Esophagus muscularis mucosa (tissue), 4 donors: ENCODE measurements at places on chromosomes 7 and 10. TPM values are rescaled to one million over a fixed set of nuclear protein-coding genes. Genes with fewer than 3 reads are reported as not detected.

DNA sequence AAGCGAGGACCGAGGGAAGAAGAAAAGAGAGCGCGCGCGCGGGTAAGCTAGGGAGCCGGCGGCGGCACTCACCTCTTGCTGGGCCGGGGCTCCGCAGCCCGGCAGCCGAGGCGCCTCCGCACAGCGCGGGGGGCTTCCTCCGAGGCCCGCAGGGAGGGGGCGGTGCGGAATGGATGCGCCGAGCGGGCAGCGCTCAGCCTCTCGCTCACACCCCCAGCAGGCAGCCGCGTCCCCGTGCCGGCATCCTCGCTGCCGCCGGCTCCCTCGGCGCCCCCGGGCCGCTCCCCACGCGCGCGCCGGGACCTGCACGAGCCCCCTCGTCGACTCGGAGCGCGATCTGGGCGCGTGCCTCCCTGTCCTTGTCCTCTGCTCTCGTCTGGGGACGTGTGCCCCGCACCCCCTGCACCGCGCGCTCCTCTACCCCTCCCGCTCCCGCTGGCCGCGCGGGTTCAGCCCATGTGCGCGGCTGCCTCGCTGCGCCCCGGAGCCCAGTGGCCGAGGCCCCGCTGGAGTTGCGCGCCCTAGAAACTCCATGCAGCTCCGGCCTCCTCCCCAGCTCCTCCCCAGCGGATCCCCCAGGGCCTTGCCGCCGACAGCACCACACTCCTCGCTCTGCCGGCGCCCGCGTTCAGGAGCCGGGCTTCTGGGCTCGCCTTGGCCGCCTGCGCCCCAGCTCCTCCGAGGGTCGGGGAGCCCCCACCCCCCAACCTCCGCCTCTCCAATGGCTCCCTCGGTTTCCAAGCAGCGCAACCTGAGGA lies 75.3 kb downstream of the CALN1 start:
- peaks cover 2% of the 10 kb centered on the region for H3K4me1 ChIP-seq
- H3K36me3 ChIP-seq: no peaks in the 10 kb centered on the region
- DNase-seq: peak; percentile 81
- no peak overlapping the region for H3K27ac ChIP-seq

GRCh38 chr10:88478256-88478655 lies 104.9 kb downstream of the RNLS start:
- no peak overlapping the region for H3K4me3 ChIP-seq
- H3K27me3 ChIP-seq: no peaks in the 10 kb centered on the region
- no peak overlapping the region for H3K27ac ChIP-seq
- peaks cover 24% of the 10 kb centered on the region for H3K4me1 ChIP-seq
- H3K36me3 ChIP-seq: no peaks in the 10 kb centered on the region

Gene CYP2C19
- not detected for total RNA-seq

DNA sequence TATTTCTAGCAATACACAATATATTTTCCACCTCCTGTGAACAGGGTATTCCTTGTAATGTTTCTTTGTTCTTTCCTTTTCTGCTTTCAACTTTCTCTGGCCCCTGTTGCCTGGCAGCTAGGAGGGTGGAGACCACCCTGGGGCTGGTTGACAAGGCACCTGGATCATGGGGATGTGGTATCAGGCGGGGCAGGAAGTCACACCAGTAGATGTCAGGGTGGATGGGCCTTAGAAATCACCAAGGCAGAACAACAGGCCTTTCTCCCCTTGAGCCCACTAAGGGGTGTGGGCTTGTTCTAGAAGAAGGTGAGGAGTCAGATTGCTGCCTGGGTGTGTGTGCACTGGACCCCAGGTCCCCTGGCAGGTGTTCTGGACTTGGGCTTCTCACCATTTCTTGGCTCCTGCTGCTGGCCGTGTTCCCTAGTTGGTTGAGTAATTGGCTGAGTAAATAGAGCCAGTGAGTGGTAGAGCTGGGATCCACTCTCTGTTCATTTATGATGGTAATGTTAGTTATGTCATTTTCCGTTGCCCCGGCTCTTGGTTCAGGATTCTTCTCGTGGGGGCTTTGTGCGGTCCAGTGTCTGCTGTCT lies 24.9 kb downstream of the ZNF783 start:
- H3K27me3 ChIP-seq: no peaks in the 10 kb centered on the region
- H3K4me3 ChIP-seq: no peak overlapping the region
- no peak overlapping the region for H3K27ac ChIP-seq
- peaks cover 20% of the 10 kb centered on the region for H3K4me1 ChIP-seq
- H3K36me3 ChIP-seq: peaks cover 39% of the 10 kb centered on the region
- no peak for DNase-seq

- no peaks in the 10 kb centered on the region for H3K27me3 ChIP-seq
- DNase-seq: no peak
- no peaks in the 10 kb centered on the region for H3K4me1 ChIP-seq
- H3K4me3 ChIP-seq: no peak overlapping the region
These were observed 8.2 kb upstream of the GALNTL5 start for GRCh38 chr7:151948039-151948438.

DNA sequence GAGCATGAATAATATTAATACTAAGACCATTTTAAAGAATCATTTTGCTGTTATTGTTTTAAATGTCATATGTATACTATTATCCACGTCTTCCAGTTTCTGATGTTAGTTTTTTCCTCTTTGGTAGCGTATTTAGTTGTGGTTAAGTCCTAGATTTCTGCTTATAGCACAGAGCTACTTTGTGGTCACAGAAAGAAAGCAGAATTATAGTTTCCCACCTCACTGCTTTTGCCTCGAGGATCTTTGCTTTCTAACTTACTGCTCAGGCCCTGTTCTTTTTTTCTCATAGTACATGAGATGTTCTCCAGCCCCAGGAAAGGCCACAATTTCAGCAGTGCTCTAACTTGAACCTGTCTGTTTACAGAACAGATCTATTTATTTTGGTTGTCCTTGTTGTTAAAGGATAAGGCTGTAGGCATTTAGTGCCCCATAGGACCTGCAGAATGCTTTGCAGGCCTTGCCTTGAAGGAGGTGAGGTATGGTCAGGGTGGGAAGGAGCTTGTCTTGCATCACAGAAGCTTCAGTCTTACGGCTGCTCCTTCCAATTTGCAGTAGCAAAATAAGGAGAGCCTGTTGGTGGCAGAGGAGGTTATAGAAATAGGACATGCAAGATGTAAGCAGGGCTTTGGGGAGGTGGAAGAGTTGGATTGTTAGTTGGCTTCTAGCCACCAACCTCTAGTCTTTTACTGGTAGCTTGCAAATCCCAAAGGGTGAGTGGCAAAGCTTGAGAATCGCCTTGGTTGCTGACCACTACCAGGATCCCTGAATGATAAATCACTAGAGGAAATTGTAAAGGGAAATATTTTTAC lies 129.1 kb downstream of the LRRC4 start:
- no peaks in the 10 kb centered on the region for H3K27me3 ChIP-seq
- no peak overlapping the region for H3K4me3 ChIP-seq
- no peak for DNase-seq
- no peaks in the 10 kb centered on the region for H3K4me1 ChIP-seq
- H3K27ac ChIP-seq: no peak overlapping the region
- peaks cover 4% of the 10 kb centered on the region for H3K36me3 ChIP-seq

GRCh38 chr10:120456143-120456625 lies 843 bp upstream of the PLPP4 start:
- H3K27ac ChIP-seq: no peak overlapping the region
- H3K4me1 ChIP-seq: peaks cover 21% of the 10 kb centered on the region
- peaks cover 14% of the 10 kb centered on the region for H3K27me3 ChIP-seq
- peak overlapping the region; percentile 54 for H3K4me3 ChIP-seq

DNA sequence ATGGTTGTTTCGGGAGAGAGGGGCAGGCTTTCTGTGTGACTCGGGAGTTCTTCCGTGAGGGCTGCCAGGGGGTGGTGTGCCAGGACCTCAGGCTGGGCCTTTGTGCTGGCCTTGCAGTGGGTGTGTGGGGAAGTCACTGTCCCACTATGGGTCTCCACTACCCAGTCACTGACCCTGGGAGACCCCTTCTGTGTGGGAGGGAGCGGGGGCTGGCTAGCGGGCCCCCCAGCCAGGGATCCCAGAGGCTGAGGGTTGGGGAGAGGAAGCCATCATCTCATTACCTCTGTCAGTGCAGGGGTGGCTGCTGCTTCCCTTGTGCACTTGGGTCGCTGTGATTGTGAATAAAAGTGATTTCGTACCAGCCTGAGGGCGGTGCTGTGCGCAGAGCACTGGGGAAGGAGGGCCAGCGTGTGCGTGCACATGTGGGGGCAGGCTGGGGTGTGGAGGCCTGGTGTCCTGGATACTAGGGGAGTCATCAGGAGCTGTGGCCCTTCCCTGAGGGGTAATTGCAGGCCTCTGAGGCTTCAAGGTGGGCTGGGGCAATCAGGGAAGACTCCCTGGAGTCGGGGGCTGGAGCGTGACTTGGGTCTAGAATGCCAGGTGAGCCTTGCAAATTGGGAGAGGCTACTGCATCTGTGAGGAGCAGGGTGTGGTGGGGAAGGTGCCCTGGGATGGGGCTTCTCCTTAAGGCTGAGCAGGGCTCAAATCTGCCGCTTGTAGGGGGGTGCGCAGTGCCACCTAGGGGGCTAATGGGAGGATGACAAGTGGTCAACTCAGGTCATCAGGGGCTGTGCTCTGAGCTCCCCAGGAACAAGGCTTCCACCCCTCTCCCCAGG lies 98.9 kb downstream of the NEURL1 start:
- H3K4me3 ChIP-seq: no peak overlapping the region
- DNase-seq: no peak
- peaks cover 9% of the 10 kb centered on the region for H3K4me1 ChIP-seq
- peaks cover 11% of the 10 kb centered on the region for H3K36me3 ChIP-seq
- H3K27ac ChIP-seq: no peak overlapping the region

DNA sequence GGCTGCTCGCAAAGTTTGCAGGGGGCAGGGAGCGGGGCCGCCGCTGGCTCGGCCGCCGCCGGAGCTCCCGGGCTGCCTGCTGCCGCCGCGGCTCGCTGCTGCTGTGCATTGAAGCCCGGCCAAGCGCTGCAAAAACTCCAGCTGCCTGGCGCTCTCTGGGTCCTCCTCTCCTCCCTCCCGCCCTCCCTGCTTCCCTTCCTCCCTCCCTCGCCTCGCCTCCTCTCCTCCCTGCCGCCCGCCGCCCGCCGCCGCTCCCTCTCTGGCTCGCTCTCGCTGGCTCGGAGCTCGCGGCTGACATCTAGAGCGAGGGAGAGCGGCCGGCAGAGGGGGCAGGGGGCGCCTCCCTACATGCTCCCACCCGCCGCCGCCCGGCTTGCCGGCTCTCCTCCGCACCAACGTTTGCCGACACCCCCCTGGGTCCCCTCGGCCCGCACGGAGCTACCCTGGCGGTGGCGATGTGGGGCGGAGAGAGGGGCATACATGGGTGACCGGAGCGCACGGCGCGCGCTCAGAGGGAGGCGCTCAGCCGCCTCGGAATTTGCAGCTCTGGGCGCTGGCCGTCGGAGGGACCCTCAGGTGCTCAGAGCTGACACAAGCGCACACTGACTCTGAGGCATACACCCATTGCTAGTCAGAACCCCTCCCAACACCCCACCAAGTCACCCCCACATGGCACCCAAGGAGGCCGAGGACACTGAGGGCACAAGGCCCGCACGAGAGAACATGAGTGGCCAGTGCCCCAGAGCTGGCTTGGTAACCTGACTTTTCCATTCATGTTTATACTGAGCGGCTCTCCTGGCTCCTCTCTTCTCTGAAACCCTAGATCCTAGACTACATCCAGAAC lies 1.2 kb upstream of the PLXNA4 start:
- peak overlapping the region; percentile 65 for H3K4me3 ChIP-seq
- DNase-seq: no peak
- H3K27me3 ChIP-seq: no peaks in the 10 kb centered on the region
- no peaks in the 10 kb centered on the region for H3K36me3 ChIP-seq
- peaks cover 42% of the 10 kb centered on the region for H3K4me1 ChIP-seq

DNA sequence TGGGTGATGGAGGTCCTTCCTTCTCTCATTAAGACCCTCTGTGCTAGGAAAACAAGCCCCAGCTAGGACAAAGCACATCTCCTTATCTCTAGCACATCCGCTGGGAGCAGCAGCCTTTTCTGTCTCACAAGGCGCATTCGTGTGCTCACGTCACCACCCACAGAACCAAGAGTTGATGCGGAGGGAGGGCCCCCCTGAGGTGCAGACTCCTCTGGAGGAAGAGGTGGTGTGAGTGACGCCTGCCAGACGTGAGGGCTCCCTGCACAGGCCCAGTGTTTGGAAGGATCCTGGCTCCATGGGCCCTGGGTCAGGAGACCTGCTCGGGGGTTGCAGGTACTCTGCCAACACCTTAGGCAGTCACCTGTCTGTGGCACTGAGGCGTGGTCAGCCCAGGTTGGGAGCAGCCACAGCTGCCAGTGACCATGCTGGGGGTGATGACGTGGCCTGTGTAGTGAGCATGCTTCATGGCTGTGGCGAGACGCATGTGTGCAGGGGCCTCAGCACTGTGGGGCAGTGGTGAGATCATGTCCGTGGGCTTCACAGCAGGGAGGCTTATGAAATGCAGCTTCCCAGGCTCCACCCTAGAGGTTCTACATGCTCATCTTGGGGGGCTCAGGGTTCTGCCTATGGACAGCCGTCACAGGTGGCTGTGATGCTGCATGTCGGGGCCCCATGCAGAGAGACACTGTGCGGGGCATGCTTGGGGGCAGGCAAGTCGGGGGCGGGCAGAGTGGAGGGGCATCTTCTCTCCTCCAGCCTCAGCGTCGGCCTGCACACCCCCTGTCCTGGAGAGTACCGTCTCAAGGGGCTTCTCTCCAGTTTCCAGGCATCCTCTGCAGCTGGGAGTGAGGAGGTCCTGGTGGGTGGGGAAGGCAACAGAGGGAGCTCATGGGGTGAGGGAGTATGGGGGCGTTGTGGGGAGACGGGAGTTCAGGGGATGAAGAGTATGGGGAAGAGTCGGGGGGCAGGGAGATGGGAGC lies 56.2 kb upstream of the DPYSL4 start:
- H3K27me3 ChIP-seq: peaks cover 5% of the 10 kb centered on the region
- no peaks in the 10 kb centered on the region for H3K36me3 ChIP-seq
- no peak overlapping the region for H3K27ac ChIP-seq
- H3K4me3 ChIP-seq: no peak overlapping the region
- no peak for DNase-seq
- H3K4me1 ChIP-seq: no peaks in the 10 kb centered on the region

DNA sequence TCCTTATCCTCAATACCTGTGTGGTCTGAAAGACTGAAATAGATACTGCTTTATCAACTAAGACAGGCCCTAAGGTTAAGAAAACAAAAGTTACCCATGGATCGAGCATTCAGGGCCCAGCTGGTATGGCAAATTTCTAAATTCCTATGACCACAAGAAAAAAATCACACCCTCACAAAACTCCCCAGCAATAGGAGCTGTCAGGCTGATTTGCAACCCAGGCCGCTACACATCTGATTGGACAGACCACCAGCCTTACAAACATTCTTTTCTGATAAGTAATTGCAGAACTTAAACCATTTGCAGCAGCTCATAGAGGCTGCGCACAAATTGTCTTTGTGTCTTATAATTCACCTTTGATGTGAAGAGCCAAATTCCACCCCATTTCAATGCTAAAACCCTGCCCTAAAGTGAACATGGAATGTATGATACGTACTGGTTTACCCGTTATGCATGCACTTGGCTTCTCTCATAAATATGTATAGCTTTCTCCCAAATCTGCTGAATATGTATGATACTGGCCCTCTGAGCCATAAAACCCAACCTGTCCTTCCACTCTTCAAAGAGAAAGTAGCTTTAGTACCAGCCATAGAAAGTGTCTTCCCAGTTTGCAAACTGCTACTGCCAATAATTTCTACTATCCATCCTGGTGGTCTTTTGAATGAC lies 842.5 kb downstream of the GRID1 start:
- no peak overlapping the region for H3K4me3 ChIP-seq
- H3K4me1 ChIP-seq: no peaks in the 10 kb centered on the region
- H3K27me3 ChIP-seq: no peaks in the 10 kb centered on the region
- DNase-seq: no peak
